ENCODE measurements at places on chromosomes 2 and 18. TPM values are rescaled to one million over a fixed set of nuclear protein-coding genes. Genes with fewer than 3 reads are reported as not detected.

DNA sequence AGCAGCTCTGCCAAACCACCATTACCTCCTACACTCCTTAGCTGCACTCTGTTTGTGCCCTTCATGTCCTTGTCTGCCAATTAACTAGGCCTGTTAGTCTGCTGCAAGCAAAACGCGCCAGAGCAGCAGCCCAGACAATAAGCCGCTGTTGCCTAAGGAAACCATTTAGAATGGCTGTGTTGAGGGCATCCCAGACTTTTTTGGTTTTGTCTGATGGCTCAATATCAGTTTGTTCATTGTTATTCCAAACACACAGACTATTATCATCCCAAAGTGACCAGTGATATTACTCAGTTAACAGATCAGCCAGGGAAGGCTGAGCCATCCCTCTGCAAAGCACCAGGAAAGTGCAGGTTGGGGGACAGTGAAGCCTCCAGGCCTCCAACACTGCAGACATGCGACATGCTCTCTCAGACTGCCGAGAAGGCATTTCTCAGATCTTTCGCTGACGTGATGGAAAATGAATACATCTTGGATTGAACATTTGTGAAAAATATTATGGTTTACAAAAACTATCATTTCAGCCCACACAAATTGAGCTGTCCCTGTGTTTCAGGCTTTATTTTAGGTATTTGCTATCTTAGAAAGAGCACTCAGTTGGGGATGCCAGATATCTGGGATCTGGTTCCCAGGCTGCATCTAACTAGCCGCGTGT is 182.0 kb upstream of the HNRNPA3 start:
- H3K36me3 ChIP-seq: no peaks in the 10 kb centered on the region
- no peak for DNase-seq
- H3K4me1 ChIP-seq: no peaks in the 10 kb centered on the region
- peaks cover 5% of the 10 kb centered on the region for H3K27me3 ChIP-seq

DNA sequence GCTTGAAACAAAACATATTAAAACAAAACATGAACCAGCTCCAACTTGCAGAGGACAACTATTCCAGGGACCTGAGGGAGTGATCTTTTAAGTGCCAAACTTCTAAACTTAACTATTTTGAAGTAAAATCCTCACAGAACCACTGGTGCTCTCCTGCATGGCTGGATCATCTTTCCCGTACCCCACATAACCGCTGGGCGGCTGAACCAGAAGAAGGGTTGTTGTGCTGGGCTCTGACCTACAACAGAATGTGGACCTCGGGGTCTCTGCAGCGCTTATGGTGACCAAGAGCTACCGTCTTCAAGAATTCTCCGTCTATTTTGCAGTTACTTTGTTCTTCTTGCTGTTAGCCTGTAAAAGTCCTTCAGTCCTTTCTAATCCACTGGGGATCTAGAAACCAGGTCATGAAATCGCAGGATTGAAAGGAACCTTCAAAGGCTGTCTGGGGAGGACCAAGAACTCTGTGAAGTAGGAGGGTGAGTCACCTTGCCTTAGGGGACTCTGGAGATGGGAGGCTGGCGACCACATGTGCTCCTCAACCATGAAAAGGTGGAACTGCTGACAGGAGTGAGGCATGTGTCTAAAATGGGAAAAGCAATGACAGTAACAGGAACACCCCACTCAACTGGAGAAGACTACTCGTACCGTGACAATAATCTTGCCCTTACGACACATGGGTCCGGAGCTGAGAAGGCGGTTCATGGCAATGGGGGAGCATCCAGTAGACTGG is 46.6 kb downstream of the HDLBP start:
- H3K27me3 ChIP-seq: no peaks in the 10 kb centered on the region
- peaks cover 11% of the 10 kb centered on the region for H3K36me3 ChIP-seq
- H3K27ac ChIP-seq: no peak overlapping the region
- peaks cover 26% of the 10 kb centered on the region for H3K4me1 ChIP-seq
- no peak overlapping the region for H3K4me3 ChIP-seq

- H3K27me3 ChIP-seq: no peaks in the 10 kb centered on the region
- no peak overlapping the region for H3K4me3 ChIP-seq
- peaks cover 11% of the 10 kb centered on the region for H3K4me1 ChIP-seq
Observed at GRCh38 chr2:86015006-86015405, 90.7 kb downstream of the POLR1A start.

GRCh38 chr2:168500516-168500915 is 44.4 kb downstream of the CERS6 start:
- no peak overlapping the region for H3K27ac ChIP-seq
- peaks cover 11% of the 10 kb centered on the region for H3K4me1 ChIP-seq
- H3K36me3 ChIP-seq: peaks cover 51% of the 10 kb centered on the region
- no peaks in the 10 kb centered on the region for H3K27me3 ChIP-seq
- DNase-seq: no peak
- no peak overlapping the region for H3K4me3 ChIP-seq

GRCh38 chr2:168478206-168478605 is 22.1 kb downstream of the CERS6 start:
- peaks cover 9% of the 10 kb centered on the region for H3K4me1 ChIP-seq
- H3K27ac ChIP-seq: no peak overlapping the region
- no peaks in the 10 kb centered on the region for H3K27me3 ChIP-seq
- no peak for DNase-seq
- H3K36me3 ChIP-seq: peaks cover 23% of the 10 kb centered on the region

DNA sequence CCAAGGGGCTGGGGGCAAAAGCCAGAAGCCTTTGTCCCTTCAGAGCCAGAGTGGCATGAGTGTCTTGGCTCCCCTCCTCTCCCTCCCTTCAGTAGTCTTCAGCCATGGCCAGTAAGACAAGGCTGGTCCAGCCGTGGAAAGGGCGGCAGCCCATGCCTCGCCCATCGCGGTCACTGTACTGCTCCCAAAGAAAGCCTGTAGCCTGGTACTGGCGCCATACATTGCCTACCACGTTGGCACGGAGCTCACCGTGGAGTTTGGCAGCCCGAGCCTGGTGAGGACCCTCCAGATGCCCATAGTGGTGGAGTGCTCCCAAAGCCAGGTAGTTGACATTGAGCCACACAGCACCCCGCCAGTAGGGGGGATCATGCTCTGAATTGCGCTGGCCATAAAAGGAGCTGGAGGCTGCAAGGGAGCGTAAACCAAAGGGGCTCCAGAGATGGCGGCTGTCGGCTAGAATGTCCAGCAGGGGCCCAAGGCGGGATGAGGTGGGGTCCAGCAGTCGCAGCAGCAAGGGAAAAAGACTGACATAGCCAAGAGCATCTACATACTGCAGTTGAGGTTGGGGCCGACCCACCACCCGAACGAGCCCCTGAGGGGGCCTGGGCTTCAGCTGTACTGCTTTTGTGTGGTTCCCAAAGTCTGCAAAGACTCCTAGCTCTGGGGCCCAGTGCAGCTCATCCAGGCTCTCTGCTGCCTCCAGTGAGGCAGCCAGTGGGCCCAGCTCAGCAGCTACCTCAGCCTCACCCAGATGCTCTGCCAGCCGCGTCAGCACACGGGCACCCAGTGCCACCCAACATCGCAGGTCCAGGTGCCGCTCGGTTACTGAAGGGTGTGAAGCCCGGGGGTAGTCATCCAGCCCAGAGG is 3.2 kb downstream of the WBP1 start:
- H3K4me3 ChIP-seq: no peak overlapping the region
- H3K27ac ChIP-seq: no peak overlapping the region
- H3K27me3 ChIP-seq: no peaks in the 10 kb centered on the region
- H3K36me3 ChIP-seq: peaks cover 7% of the 10 kb centered on the region

GRCh38 chr2:205776139-205776538 is 93.8 kb downstream of the NRP2 start:
- H3K4me3 ChIP-seq: no peak overlapping the region
- no peaks in the 10 kb centered on the region for H3K36me3 ChIP-seq
- H3K27ac ChIP-seq: no peak overlapping the region
- peaks cover 6% of the 10 kb centered on the region for H3K4me1 ChIP-seq
- DNase-seq: peak; percentile 33

GRCh38 chr2:216635701-216636550 is 2.7 kb downstream of the IGFBP2 start:
- DNase-seq: no peak
- peaks cover 32% of the 10 kb centered on the region for H3K4me1 ChIP-seq
- peaks cover 17% of the 10 kb centered on the region for H3K36me3 ChIP-seq

DNA sequence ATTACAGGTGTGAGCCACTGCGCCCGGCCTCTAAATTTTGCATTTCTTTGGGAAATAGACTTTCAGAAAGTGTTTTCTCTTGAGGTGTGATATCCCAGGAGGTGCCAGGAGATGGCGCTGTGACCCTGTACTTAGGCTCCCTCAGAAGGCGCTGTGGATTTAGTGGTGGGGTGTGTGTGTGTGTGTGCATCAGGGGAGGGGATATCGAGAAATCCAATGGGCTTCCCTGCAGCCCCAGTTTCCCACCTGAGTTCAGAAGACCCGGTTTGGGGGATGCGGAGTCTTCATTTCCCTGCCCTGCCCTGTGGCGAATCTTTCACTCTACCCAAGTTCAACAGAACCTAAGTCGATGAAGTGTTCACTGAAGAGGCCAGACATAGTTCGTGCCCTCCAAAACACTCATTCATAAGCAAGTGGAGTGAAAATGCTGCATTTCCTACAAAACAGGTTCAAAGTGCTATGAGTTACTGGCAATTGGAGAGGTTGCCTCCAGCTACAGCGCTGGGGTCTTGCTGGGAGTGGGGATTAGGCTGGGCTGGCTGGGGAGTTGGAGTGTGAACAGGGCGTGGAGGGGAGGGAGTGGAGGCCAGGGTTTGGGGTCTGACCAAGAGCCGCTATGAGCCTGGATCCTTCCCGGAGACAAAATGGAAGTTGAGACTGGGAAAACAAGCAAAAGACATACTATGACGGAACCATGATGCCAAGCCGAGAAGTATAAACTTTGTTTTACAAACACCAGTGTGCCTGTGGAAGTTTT is 6.5 kb upstream of the WNT6 start:
- H3K4me3 ChIP-seq: no peak overlapping the region
- DNase-seq: peak; percentile 66
- H3K36me3 ChIP-seq: no peaks in the 10 kb centered on the region
- H3K27ac ChIP-seq: no peak overlapping the region
- peaks cover 2% of the 10 kb centered on the region for H3K4me1 ChIP-seq

GRCh38 chr2:45935791-45936622 is 284.5 kb downstream of the PRKCE start:
- no peaks in the 10 kb centered on the region for H3K27me3 ChIP-seq
- peaks cover 2% of the 10 kb centered on the region for H3K4me1 ChIP-seq
- peaks cover 2% of the 10 kb centered on the region for H3K36me3 ChIP-seq
- peak; percentile 61 for DNase-seq
- no peak overlapping the region for H3K27ac ChIP-seq

GRCh38 chr2:166188084-166188483 is 60.3 kb upstream of the SCN1A start:
- H3K27ac ChIP-seq: no peak overlapping the region
- no peak overlapping the region for H3K4me3 ChIP-seq
- no peaks in the 10 kb centered on the region for H3K36me3 ChIP-seq
- H3K4me1 ChIP-seq: no peaks in the 10 kb centered on the region

DNA sequence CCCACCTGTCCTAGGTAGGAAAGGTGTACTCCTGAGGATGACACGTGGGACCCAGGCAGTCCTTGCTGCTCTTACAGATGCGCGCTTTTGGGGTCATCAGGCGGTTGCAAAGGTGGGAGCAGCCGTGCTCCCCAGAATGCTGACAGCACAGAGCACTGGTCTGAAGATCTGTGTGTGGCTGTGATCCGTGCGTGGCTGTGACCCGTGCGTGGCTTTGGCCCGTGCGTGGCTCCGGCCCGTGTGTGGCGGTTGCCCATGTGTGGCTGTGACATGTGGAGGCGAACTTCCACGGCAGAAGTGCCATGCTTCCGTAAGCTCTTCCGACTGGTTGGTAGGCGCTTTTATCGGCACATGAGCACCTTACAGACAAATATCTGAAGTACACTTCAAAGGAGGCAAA is 270.0 kb downstream of the AGAP1 start:
- no peak for DNase-seq
- H3K4me1 ChIP-seq: no peaks in the 10 kb centered on the region

- DNase-seq: no peak
- peaks cover 14% of the 10 kb centered on the region for H3K4me1 ChIP-seq
- no peak overlapping the region for H3K4me3 ChIP-seq
- H3K36me3 ChIP-seq: peaks cover 2% of the 10 kb centered on the region
- no peaks in the 10 kb centered on the region for H3K27me3 ChIP-seq
Observed at GRCh38 chr2:234139755-234140154, 89.3 kb downstream of the SPP2 start.

- peaks cover under 1% of the 10 kb centered on the region for H3K36me3 ChIP-seq
- peak overlapping the region; percentile 64 for H3K27ac ChIP-seq
- H3K4me3 ChIP-seq: peak overlapping the region; percentile 28
Observed at GRCh38 chr2:234136461-234136860, 86.0 kb downstream of the SPP2 start.

DNA sequence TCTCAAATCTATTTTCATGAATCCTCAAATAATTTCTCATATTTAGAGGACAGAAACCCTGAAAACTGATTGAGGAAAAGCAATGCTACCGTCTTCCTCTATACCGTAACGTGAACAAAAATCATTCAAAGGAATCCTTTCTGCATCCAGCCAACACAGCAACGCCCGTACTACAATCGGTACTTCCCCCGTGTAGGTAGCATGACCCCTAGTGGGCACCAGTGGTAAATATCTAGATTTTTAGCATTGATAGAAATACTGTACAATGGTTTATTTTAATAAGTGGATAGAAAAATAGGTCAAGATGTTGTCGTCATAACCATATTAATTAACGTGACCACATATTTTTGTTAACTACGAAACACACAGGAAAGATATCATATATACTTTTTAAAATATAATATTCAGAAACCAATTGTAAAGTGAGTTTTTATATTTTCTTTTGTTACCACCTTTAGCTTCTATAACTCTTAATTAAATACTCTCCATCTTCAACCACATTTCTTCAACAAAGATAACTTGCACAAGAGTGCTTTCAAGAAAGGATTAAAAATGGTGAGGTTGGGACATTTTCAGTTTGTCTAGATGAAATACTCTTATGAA is 194.1 kb downstream of the SS18 start:
- H3K27me3 ChIP-seq: peaks cover 8% of the 10 kb centered on the region
- H3K4me3 ChIP-seq: no peak overlapping the region

- H3K36me3 ChIP-seq: no peaks in the 10 kb centered on the region
- DNase-seq: no peak
- no peak overlapping the region for H3K4me3 ChIP-seq
- H3K4me1 ChIP-seq: no peaks in the 10 kb centered on the region
- no peak overlapping the region for H3K27ac ChIP-seq
Observed at GRCh38 chr18:31206787-31207381, 44.2 kb upstream of the DSC1 start.

- no peaks in the 10 kb centered on the region for H3K36me3 ChIP-seq
- H3K4me3 ChIP-seq: no peak overlapping the region
- H3K4me1 ChIP-seq: no peaks in the 10 kb centered on the region
- no peak for DNase-seq
- no peak overlapping the region for H3K27ac ChIP-seq
- no peaks in the 10 kb centered on the region for H3K27me3 ChIP-seq
Observed at GRCh38 chr18:2121224-2121623, 450.1 kb downstream of the METTL4 start.

GRCh38 chr18:20997371-20997770 is 114.2 kb downstream of the ROCK1 start:
- H3K4me3 ChIP-seq: no peak overlapping the region
- peaks cover 35% of the 10 kb centered on the region for H3K36me3 ChIP-seq
- no peak for DNase-seq
- H3K4me1 ChIP-seq: peaks cover 14% of the 10 kb centered on the region
- no peak overlapping the region for H3K27ac ChIP-seq

The INHBB gene
- not detected for total RNA-seq

The TMEFF2 gene
- total RNA-seq: not detected

The C2orf78 gene
- not detected for total RNA-seq

The CROCC2 gene
- not detected for total RNA-seq

The OBSL1 gene
- not detected for total RNA-seq

The SIX3 gene
- not detected for total RNA-seq

The ASPRV1 gene
- total RNA-seq: 1.2 TPM

Measured in activated naive CD8-positive, alpha-beta T cell treated with anti-CD3 and anti-CD28 coated beads, Interleukin-2, amount 10 ng/mL, durations not matched to agents 7 days and 5 days (primary cell).